ENCODE measurements at places on chromosomes 12 and 14.

- no peak for DNase-seq
These were observed 29.3 kb upstream of the ARHGAP5 start for GRCh38 chr14:32047791-32048190.

DNA sequence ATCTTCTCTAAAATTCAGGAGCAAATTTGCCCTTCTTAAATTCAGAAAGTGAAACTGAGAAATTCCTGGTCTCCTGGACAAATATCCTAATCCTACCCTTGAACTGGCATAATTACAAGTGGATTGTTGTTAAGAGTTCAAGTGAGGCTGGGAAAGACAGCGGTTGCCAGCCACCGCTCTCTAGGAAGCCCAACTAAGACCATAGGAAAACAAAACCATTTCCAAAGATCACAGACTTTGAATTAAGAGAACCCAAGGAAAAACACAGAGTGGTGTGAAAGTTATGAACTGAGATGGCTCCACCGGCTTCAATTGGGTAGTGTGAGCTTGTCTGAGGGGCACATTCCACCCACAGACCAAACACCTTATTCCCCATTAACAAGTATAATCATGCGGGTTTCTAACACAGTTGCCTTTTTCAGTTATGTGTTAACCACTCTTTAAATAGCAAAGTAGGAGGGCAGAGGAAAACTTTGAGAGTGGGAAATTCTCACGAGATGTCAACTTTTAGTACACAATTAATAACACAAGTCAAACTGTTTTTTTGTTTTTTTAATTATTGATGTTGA, 1628.8 kb upstream of the SEL1L start:
- DNase-seq, result no peak

- DNase-seq, result no peak
These were observed 402.1 kb downstream of the ZFP36L1 start for GRCh38 chr14:68390741-68391140.

GRCh38 chr12:31999692-32000091, 40.5 kb downstream of the RESF1 start:
- no peak for DNase-seq

GRCh38 chr12:87779016-87779415, 250.2 kb downstream of the C12orf50 start:
- no peak for DNase-seq

- no peak for DNase-seq
These were observed 89.2 kb upstream of the PCED1B start for GRCh38 chr12:46990211-46990610.

DNA sequence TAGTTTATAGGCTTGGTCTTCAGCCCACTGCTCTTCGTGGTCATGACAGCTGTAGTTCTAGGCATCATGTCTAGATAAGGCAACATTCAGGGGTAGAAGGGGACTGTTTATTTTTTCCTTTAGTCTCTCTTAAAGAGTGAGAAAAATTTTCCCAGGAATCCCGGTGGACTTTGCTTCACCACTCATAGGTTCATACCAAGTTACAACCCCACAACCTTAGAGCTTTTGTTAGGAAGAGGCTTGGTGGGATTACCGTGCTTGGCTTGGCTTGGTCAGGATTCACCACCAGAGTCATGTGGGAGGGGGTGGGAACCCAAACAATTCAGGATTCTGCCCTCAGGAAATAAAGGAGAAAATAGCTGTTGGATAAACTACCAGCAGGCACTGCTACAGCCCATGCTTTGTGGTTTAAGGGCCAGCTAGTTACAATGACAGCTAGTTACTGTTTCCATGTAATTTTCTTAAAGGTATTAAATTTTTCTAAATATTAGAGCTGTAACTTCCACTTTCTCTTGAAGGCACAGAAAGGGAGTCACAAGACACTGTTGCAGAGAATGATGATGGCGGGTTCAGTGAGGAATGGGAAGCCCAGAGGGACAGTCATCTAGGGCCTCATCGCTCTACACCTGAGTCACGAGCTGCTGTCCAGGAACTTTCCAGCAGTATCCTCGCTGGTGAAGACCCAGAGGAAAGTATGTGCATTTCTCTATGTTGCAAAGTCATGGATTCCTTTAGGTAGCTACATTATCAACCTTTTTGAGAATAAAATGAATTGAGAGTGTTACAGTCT, 25.9 kb upstream of the PAPLN start:
- no peak for DNase-seq

DNA sequence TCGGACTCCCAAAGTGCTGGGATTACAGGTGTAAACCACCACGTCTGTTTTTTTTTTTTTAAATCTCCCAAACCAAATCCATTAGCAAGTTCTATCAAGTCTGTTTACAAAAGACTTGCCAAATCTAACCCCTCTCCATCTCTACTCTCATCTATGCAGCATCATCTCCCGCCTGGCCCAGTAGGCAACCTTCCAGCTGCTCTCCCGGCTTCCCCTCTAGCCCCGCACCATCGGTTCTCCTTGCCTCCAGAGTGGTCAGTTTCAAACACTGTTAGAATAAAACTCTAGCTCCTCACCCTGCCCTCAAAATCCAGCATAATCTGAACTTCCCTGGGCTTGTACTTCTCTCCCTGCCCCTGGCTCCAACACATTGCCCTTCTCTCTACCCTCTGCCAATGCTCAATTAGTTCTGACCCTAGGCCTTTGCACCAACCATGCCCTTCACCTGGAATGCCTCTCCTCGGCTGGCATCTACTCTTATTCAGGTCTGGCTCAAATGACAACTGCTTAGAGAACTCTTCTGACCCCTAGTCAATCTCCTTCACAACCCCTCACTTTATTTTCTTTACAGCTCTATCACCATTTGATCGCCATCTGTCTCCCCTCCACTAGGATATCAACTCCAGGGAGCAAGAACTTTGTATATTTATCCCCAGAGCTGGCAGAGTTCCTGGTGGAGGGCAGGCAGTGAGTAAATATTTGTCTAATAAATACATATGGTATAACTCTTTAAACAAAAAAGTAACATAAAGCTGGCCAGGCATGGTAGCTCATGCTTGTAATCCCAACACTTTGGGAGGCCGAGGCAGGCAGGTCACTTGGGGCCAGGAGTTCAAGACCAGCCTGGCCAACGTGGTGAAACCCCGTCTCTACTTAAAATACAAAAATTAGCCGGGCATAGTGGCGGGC, 4.9 kb downstream of the WSB2 start:
- DNase-seq, result no peak

GRCh38 chr14:37596790-37597472, 1.5 kb downstream of the TTC6 start:
- DNase-seq, result no peak

GRCh38 chr14:100641274-100641860, 54.1 kb upstream of the BEGAIN start:
- no peak for DNase-seq

GRCh38 chr14:68427550-68427890, 365.3 kb downstream of the ZFP36L1 start:
- no peak for DNase-seq

GRCh38 chr14:67609642-67610310, 9.7 kb upstream of the PIGH start:
- DNase-seq, result no peak

DNA sequence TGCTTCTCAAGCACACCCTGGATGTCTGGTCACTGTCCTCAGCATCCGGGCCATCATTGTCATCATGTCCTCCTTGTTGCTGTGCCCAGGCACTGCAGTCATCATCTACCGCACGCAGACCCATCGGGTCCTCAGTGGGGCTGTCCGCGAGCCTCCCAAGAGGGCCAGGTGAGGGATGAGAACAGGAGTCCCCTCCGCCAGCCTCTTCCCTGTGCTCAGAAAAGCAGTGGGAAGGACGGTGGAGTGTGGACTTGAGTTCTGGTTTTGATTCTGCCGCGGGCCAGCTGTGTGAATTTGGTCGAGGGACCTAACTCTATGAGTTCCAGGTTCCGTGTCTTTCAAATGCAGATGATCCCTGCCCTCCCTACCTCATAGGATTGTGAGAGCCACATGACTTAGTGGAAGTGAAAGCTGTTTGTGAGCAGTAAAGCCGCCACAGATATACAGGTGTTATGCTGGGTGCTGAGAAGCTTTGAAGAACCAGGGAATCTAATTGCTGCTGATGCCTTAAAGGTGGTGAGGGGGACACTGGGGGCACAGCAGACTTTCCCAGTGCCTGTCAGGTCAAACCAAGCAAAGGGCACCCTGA, 122.9 kb upstream of the RAP1B start:
- DNase-seq, result no peak

DNA sequence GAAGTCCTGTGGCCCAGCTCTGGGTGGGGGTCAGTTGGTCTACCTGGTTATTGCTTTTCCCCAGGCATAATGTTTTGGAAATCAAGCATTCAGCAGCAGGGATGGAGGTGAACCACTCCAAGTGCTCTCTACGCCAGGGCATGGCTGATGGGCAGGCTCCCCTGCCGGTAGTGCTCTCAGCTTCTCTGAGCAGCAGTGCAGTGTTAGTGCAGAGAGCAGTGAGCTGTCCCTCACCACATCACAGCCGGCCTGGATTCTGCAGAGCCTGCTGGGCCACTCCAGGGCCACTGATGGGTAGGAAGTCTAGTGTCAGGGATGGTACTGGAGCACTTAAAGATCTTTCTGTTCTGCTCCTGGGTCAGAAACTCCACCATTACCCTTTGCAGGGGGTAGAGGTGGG, 151.1 kb downstream of the CALM1 start:
- no peak for DNase-seq

- no peak for DNase-seq
These were observed 13.5 kb downstream of the ATP2B1 start for GRCh38 chr12:89695100-89695499.

DNA sequence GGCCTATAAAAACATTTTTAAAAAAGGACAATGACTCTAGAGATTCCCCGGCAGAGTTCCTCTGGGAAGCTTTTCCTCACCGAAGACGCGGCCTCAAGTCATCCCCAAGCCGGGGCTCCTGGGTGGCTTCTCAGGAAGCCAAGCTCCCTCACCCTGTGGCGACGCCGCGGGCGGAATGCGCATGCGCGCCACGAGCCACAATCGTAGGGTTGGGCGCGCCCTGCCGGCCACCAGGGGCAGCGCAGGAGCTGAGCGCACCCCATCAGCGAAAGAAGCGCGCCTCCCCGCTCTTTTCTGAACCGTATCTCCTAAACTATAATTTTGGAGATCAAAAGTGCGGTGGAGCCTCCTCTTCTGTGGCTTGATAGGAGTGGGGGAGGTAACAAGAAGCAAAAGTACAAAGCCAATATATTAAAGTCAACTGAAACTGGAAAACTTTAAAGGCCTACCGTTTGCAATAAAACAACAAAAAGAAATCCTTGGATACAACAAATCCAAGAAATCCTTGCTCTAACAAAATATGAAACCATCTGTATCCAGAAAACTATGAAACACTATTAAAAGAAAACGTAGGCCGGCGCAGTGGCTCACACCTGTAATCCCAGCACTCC, 17.4 kb upstream of the CHFR start:
- DNase-seq, result peak; percentile 55

DNA sequence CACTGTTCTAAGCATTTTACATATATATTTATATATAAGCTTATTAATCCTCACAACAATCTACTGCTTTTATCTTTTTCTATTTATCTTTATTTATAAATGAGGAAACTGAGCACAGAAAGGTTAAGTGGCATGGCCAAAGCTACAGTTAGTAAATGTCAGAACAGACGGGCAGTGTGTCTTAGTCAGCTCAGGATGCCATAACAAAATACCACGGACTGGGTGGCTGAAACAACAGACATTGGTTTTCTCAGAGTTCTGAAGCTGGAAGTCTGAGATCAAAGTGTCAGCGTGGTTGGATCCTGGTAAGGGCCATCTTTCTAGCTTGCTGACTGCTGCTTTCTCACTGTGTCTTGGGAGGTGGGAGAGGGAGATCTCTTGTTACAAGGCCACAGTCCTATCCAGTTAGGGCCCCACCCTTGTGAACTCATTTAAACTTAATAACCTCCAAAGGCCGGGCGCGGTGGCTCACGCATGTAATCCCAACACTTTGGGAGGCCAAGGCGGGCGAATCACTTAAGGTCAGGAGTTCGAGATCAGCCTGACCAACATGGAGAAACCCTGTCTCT, 19.8 kb downstream of the RPGRIP1 start:
- DNase-seq, result no peak

DNA sequence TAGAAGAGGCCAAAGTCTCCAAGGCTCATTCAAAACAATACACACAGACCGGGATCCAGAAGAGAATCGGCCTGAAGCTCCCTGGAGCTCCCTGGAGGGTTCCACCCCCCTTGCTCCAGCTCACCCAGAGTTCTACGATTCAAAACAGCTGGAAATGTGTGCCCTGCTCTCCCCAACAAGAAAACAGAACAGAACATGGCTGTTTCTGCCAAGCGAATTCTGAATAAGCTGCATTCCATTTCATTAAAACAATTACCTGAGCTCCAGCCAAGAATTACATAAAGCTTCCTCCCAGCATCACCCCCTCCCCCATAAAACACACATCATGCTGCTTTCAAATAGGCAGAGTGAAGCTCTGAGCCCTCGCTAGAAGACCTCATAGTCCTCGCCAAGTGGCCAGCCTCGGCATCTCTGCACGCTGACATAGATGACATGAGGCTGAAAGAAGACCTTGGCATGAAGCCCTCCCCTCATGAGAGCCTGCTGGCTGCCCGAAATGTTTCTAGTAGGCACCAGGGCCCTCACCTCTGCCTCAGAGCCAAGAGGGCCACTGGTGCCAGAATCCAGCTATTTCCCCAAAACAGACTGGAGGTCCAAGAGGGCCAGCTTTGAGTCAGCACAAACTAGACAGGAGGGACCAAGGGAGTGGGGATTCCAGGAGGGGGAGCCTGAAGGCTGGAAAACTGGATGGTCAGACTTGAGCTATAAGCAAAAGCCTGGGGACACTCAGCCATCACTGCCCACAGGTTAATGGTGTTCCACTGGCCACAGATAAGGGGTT, 8.3 kb downstream of the PXN start:
- DNase-seq, result no peak

DNA sequence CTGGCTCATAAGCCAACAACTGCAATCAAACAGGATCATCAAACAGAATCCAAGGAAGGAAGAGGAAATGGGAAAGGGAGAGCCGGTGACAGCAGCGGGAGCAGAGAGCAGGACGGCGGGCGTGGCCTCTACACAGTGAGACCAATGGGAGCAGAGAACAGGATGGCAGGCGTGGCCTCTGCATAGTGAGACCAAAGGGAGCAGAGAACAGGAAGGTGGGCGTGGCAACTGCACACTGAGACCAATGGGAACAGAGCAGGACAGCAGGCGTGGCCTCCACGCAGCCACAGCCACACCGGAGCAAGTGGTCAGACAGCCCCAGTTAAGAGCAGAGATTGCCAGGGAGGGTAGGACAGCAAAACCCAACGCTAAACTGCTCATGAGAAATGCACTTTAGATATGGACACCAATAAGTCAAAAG, 16.4 kb downstream of the LRCOL1 start:
- DNase-seq, result peak; percentile 96

DNA sequence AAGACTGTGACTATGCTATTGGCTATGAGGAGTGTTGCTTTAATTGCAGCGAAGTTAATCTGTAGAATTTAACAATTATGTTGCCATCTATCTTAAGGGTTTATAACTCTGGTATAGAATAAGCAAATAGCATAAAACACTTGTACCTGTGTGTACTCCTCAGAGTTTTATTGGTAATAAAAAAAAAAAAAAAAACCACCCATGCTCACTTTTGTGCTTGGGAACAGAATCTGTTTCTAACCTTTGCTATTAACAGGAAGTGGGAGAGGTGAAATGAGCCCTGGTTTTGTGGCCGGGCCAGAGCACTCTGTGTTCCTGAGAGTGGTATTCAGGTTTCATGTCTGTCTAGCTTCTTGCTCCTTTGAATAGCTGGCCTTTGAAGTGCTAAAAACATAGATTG, 53.1 kb downstream of the PDE3A start:
- DNase-seq, result no peak

GRCh38 chr12:21144309-21144708, 13.3 kb downstream of the SLCO1B1 start:
- DNase-seq, result no peak
